ENCODE measurements at places on chromosomes 12 and 14.

DNA sequence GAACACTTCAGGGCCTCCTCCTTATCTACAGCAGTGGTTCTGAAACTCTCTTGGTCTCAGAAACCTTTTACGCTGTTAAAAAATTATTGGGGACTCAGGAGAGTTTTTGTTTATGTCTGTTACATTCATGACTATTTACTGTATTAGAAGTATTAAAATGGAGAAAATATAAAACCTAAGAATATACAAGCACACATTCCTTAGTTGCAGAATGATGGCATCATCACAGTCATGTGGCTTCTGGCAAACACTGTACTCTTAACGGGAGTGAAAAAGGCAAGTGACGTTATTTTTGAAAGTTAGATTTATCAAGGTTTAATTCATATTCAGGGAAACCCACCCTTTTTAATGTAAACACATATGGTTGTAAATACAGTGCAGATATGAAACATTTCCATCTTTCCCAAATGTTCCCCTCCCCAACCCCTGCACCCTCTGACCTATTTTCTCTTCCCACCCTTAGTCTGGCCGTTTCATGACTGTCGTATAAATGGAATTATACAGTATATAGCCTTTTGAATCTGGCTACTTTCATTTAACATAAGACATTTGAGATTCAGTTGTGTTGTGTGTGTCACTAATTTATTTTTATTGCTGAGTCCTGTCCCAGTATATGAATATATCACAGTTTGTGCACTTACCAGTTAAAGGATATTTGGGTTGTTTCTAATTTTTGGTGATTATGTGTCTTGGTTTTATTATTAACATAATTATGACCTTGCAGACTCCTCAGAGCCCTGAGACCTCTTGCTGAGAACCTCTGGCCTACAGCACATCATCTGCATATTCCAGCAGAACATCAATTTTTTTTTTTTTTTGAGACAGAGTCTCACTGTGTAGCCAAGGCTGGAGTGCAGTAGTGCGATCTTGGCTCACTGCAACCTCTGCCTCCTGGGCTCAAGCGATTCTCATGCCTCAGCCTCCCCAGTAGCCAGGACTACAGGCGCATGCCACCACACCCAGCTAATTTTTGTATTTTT, 457.0 kb downstream of the PCNX1 start:
- DNase-seq: no peak

GRCh38 chr12:119994892-119995658, 6.0 kb downstream of the BICDL1 start:
- DNase-seq: no peak

DNA sequence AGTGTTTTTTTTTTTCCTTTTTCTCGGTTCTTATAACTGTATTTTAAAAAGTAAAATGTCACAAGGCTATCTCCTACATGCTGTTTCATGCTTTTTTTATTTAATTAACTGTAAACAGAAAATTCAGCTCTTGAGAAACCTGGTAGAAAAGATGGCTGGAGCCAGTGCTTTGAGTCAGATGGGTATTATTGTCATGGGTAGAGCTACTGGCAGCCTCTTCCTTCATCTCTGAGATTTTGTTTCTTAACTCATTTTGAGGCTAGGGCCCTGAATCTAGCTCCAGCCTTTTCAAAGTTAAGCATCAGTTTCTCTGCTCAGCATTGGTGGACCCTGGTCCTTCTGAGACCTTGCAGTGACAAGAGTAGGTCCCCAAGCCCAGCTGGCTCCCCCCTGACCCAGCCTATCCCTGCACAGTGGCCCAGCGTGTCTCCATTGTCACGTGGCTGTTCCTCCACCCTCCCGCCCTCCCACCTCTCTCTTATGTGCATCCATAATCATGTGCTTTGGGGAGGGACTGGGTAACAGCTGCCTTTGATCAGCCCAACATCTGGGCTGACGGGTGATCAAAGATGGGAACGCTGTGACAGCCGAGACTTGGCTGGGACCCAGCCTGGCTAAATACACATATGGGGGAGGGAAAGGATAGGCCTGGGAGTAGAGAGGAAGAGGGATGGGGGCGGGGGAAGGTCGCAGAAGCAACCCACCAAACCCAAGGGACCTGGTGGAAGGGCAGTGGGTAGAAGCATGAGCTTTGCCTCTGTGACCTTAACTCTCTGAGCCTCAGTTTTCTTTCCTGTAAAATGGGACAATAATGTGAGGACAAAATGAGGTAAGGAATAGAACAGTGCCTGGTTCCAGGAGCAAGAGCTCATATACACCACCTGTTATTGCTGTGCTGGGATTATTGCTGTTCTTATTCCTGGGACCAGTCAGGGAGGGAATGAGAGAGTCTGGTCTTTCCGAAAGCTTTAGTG, 24.4 kb upstream of the RBM19 start:
- DNase-seq: no peak

- DNase-seq: no peak
Measured at GRCh38 chr12:124995200-124995961, 1.9 kb downstream of the BRI3BP start.

DNA sequence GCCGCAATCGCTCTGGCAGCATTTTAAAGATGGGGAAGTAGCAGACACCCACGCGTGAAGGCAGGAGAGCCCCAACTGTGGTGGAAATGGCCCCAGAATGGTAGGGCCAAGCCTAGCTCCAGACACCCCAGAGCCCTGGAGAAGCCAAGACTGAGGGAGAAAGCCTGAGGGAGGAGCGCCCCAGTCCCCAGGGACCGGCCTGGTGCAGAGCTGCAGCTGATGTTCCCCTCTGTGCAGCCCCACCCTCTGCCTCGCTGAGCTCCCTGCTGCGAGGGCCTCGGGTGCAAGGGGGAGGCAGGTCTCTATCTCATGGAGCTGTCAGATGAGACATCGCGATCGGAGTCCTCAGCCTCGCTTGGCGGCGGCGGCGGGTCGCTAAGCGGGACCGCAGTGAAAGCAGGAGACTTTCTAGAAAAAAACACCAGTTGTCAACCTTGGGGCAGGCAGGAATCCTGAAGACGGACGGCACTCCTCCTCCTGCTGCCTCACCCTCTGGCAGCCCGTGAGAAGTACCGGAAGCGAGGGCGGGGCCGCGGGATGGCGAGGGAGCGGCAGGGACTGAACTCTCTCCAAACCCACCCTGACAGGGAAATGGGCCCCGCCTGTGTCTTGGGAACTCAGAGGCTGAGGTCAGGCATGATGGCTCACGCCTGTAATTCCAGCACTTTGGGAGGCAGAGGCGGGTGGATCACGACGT, 6.0 kb downstream of the GAPDH start:
- no peak for DNase-seq

GRCh38 chr12:16474801-16475200, 127.4 kb downstream of the MGST1 start:
- no peak for DNase-seq

DNA sequence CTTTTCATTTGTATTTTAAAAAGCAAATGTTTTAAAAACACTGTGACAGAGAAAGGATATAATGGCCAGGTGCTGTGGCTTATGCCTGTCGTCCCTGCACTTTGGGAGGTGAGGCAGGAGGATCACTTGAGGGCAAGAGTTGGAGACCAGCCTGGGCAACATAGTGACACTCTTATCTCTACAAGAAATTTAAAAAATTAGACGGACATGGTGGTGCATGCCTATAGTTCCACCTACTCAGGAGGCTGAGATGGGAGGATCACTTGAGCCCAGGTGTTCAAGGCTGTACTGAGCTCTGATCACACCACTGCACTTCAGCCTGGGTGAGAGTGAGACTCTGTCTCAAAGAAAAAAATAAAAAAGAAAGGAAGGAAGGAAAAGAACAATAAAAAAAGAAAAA, 7.8 kb downstream of the RFX4 start:
- no peak for DNase-seq

DNA sequence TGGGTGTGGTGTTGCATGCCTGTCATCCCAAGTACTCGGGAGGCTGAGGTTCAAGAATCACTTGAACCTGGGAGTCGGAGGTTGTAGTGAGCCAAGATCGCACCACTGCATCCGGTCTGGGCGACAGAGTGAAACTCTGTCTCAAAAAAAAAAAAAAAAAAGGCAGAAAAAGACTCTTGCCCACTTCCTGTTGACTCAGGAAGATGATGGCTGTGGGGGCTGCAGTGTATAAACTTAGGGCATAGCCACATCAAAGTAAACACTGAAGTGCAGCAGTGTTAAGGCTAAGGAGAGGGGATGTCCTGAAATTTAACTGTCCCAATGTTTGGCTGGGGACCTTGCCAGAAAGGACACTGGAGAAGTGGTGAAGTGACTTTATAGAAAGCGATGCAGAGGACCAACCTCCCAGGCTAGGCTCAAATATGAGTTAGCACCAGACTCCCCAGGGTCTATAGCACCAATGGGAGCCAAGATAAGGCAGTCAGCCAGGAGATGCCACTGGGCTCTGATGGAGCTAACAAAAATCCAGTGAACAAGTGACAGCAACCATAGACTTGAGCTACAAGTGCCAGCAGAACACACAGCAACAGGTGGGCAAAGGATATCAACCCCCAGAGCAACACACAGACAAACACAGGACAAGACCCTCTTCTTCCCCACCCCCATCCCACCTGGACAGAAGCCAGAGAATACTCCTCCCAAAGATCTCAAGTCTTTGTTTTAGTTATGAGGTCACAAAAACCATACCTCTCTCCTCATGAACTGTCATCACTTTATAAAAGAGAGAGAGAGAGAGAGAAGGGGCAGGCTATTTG, 28.0 kb downstream of the NELL2 start:
- DNase-seq: peak; percentile 37

GRCh38 chr14:81331229-81332021, 68.7 kb downstream of the STON2 start:
- no peak for DNase-seq

DNA sequence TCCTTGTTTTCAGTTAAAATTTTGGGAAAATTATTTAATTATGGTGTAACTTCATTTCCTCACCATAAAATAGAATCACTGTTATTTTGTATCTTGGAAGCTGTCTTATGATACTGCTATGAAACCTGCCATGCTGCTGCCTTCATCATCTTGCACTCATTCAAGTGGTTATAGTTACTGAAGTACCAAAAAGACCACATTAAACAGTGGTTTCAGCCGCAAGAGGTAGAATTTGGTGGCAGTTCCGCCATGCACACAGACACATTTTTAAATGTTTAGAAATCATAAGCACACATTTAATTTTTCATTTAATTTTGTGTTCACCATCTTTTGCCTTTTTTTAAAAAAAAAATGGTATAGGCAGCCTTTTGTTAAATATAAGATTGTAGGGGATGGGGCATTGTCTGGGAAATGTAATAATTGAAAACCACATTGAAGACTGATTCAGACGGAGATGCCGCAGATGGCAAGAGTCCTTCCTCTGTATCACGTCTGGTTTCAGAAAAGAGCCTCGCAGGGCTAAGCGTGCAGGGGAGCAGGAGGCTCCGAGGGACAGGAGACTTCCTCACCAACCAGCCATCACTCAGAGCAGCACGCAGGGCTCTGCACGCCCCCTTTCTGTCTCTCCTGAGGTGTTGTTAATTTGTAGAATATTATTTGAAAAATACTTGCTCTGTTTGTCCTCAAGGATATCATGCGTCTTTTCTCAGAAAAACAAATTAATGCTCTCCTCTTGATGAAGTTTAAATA, 115.2 kb upstream of the PELI2 start:
- no peak for DNase-seq

DNA sequence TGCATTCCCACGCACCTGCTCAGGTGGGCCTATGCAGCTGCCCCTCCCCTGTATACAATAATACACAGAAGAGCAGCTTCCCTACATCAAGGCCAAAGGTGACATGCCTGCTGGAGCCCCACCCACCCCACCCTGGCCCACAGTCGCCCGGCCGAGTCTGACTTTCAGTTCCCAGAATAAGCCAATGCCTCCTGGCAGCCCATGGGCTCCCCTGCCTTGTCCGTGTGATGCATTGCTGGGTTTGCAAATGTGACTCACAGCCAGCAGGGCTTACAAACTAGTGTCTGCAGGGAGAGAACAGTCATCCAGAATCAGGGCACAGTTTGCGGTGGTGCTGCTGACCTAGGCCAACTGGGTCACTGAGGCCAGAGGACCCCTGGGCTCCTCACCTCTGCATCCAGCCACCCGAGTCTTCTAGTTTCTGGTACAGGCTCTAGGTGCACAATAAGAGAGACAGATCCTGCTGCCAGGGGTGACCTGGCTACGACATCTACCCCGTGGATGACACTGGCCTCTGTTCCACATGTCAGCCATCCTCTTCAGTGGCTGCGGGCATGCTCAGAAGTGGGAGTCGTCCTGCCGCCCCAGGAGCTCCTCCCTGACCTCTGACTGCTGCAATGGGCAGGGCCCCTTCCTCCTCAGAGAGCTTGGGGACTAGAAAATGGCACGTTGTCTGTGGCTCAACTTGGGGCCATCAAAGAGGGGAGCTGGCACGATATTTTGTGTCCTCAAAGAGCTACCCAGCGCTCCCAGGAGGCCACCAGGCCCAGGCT, 84.5 kb downstream of the CHGA start:
- DNase-seq: no peak

GRCh38 chr14:48616931-48617330, 941.5 kb upstream of the MDGA2 start:
- DNase-seq: no peak

GRCh38 chr12:128800606-128801005, 23.2 kb downstream of the SLC15A4 start:
- DNase-seq: no peak

DNA sequence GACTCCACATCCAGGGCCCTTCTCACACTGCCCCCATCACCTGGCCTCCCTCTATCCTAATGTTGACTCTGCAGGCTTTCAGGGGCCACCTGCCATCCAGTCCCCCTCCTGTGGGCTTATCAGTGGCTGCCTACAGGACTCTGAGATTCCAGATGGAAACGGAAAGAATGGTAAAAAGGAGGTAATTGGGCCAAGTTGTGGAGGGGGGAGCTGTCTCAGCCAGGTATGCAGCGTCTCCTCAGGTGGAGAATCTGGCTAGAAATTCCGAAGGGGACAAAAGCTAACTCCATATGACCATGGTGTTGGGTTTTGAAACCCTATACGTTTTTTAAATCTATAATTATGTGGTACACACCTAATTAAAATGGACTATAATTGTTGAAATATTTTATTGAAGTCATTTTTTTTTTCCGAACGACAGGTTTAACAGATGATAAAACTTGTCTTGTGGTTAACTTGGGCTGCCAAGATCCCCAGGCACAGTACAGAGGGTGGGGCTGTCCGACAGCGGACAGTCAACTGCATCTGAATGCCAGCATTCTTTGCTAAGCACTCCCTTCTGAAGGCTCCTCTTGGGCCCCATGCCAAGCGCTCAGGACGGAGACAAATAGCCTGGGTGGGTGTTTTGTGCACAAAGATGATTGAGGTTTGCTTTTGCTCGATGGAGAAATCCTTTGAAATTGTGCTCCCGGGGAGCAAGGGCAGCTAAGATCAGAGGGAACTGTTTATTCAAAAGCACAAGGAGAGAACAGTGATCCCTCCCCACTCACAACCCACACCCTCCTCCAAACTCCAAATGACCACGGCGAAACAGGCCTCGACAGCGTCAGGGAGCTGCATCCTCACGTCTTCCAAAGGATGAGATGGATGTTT, 365.6 kb downstream of the BCL11B start:
- no peak for DNase-seq

DNA sequence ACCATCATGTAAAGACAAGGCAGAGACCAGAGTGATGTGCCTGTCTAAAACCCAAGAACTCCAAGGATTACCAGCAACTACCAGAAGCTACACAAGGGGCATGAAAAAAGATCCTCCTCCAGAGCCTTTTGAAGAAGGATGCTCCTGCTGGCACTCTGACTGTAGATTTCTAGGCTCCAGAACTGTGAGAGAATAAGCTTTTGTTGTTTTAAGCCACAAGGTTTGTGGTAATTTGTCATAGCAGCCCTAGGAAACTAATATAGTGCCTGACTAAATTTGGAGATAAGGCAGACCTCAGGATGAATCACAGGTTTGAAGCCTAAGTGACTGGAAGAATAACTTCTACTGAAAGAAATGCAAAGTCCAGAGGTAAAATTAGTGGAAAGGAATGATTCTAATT, 132.9 kb downstream of the CEP83 start:
- DNase-seq: no peak
